Neuronal stem cell (in vitro differentiated cells): ENCODE measurements at places on chromosomes 5 and 9.

DNA sequence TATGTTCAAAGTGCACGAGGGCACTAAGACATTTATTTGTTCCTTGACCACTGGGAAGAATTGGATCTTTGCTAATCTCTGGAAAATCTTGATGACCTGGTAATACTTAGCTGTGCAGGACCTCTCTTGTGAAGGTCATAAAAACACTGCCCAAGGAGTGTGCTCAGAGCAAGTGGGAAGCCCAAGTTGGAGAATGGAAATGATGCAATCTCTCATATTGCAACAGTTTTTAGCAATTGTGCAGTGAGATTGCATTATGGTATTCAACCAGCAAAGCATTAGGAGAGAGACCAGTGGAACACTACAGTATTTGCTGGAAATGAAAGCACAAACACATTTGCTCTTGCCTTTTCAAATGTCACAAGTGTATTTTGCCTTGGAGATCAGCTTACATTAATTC lies 34.5 kb downstream of the TXNDC8 start:
- DNase-seq, result no peak

DNA sequence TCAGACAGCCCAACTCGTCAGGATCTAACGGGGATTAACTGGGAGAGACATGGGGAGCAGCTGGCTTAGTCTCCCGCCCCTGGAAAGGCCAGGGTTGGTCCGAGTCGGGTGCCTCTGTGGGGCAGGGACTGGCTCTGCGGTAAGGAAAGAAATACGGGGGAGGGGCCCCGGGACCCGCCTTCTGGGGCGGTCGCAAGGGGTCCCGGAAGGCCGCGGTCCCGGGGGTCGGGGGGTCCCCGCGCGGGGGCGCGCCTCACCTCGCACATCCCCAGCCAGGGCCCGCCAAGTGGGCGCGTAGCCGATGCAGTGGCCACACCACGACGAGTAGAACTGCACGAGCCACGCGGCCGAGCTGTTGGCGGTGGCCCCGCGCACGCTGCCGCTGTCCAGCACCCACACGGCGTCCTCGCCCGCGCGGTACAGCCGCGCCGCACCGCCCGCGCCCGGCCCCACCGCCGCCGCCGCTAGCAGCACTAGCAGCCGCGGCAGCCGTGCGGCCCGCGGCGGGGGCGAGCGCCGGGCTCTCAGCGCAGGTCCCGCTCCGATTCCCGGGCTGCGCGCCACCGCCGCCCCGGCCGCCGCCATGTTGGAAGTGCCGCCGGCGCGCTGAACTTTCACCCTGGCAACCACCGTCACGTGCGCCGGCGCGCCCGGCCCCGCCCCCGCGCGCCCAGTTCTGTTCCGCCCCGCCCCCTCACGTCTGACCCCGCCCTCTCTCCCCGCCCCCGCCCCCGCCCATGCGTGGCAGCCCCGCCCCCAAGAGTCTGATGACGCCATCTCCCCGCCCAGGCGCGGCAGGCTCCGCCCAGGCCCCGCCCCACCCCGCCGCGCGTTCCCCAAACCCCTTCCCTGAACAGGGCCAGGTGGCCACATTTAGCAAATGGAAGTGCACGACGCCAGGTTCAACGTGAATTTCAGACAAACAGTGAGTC lies at the start of gene QSOX2:
Gene QSOX2 (minus strand): TSS at position 594 of the 932 bp plus-strand sequence. CDS start 9 bp downstream, at position 585.
- peak; percentile 81 for DNase-seq

GRCh38 chr5:19229179-19229835 lies 758.7 kb downstream of the CDH18 start:
- no peak for DNase-seq

GRCh38 chr9:24381205-24381604 lies 164.5 kb downstream of the IZUMO3 start:
- DNase-seq, result no peak

GRCh38 chr5:156984064-156984463 lies 21.0 kb upstream of the TIMD4 start:
- DNase-seq, result no peak

DNA sequence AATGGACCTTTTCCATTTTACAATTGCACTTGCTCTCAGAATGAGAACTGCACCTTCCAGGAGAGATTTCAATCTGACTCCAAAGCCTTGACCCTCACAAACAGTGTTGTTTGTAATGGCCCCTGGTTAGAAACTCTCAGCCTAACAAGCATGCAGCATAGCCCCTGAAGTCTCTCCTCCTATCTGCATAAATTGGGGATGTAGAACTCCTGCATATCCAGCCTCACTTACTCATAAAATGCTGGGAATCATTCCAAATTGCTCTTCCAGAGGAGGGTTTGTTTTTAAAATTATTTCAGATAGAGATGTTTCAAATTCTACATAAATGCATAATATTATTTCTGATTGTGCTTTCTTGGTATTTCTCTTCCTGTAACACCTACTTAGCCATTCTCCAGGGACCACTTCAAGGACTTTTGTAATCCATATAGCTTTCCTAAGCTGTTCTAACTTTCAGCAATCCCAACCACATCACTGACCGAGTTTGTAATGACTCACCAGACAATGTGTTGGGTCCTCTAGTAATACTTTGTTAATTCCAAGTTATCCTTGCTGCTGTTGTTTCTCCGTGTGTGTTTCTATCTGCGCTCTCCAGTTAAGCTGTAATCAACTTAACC lies 143.8 kb upstream of the CCDC152 start:
- no peak for DNase-seq

GRCh38 chr9:91193658-91194391 lies 167.9 kb downstream of the AUH start:
- DNase-seq, result peak; percentile 71

DNA sequence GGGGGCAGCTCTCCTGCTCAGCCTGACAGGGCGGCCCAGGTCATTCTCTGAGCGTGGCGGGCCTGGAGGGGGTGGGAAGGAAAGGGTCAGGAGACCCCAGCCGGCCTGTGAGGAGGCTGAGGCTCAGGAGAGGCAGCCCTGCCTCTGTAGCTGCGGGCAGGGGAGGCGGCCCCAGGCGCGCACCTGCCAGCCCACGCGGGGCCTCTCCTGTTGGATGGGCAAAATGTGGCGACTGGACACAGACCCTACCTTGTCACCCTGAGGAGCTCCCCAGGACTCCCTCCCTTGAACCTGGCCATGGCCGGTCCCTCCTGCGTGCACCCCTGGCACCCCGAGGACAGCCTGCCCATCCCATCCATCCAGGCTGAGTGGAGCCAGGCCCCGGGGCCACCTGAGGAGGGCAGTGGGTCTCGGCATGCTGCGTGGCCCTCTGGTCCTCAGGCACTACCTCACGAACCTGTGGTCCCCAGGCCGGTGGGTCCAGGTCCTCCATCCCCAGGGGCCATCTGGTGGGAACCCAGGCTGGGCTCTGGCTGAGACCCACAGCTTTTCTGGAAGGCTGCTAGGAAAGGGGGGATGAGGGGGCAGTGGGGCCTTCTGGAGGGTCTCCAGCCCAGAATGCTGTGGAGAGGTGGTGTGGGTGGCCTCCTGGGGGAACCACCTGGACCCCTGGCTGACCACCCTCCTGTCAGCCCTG lies 15.1 kb upstream of the NRARP start:
- DNase-seq, result no peak

DNA sequence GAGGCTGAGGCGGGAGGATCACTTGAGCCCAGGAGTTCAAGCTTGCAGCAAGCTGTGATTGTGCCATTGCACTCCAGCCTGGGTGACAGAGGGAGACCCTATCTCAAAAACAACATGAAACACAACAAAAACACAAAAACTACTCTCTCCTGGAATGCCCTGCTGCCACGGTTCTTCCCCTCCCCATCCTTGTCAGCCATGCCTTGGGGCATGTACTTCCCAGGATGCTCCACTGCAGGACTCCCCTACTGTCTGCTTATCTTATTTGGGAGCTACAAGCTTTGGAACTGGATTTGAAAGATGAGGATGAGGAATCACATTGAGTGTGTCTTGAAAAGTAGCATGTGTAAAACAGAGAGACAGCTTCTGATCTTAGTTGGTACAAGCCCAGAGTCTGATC lies 40.1 kb upstream of the KIAA1958 start:
- DNase-seq, result no peak

DNA sequence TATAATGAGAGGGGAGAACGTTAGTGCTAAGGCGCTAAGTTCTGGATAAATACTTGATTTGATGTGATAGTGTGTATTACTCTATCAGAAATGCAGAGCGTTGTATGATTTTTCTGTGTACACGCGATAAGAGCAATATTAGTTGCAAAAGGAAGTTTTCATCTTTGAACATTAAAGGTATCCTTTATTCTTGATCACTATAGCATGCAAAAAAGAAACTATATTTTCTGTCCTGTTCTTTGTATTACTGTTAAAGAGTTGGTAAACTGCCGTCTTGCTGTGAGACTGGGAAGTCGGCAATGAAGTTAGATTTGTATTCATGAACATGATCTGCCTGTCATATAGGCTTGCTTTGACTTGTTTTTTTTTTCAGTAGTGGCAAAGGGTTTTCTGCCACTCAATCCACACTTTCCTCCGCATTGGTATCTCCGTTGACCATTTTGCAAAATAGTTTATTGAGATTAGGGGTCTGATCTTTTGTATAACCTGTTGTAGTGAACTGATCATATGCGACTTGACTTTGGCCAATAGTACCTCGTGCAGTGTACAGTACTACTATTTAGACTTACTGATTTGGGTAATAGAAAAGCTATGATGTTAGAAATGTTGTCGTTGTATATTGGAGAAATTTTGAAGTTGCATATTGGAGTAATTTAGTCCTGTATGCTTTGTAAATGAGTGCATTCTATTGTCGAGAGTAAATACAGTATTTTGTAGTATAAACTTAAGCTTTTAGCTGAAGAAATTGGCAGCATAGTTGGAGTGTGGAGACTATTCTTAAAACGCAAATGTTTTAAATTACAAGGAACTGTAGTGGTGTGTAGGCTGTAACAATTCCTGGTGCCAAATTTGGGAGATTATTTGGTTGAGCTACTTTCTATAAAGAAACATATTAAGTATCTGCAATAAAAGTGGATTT lies 1.7 kb downstream of the DENND4C start:
- DNase-seq, result no peak

- no peak for DNase-seq
Measured at GRCh38 chr5:17995997-17996396, 361.7 kb downstream of the TAF11L14 start.

GRCh38 chr5:38777111-38777510 lies 68.7 kb upstream of the OSMR start:
- DNase-seq, result no peak

- DNase-seq, result no peak
Measured at GRCh38 chr5:7039074-7039473, 325.8 kb downstream of the TENT4A start.

DNA sequence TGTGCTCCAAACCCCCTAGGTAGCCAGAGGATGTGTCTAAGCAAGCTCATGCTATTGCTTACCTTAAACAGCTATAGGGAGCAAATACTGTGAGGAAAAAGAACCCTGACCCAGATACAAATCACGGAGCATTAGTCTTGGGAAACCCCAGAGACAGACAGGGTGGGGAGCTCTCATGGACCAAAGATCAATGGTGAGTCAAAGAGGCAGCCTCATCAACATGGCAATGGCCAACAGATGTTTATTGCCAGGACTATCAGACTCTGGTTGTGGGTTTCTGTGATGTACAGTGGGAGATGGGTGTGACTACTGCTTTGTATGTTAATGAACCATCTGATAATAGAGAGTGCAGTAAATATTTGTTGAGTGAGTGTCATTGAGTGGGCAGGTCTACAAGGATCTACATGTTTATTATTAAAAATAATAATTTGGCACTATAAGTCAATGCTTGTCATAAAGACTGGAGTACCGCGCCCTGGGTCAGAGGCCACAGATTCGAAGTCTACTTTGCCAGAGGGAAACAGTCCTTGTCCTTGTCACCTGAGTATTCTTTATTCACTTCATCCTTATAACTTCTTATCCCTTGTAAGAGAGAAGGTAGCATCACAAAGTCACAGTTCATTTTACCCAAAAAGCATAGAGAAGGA lies 56.5 kb upstream of the RAI14 start:
- DNase-seq, result no peak

GRCh38 chr5:157819502-157820115 lies 39.3 kb downstream of the CLINT1 start:
- peak; percentile 21 for DNase-seq

DNA sequence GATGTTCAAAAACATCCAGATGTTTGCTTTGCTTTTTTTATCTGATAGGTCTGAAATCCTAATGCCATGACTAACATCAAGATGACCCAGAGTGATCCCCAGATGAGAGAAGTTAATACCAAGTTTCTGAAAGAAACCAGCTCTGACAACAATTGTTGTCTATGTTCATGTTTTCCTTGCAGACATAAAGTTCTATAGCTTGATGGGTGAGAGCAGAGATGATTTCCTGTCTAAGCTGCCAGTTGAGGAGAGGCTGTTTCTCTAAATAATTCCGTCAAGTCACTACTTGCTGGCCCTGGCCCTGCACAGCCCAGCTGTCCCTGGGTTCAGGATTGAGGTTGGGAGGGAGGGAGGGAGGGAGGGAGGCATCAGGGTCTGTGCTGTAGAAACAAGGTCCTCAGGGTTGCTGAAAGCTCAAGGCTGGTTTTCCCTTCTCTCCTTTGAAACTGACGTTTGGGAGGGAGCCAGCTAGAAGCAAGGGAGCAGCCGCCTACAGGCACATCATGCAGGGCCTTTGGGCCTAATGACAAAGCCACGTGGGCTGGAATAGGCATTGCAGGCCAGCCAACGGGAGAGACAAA lies 3.9 kb downstream of the SPARC start:
- no peak for DNase-seq

DNA sequence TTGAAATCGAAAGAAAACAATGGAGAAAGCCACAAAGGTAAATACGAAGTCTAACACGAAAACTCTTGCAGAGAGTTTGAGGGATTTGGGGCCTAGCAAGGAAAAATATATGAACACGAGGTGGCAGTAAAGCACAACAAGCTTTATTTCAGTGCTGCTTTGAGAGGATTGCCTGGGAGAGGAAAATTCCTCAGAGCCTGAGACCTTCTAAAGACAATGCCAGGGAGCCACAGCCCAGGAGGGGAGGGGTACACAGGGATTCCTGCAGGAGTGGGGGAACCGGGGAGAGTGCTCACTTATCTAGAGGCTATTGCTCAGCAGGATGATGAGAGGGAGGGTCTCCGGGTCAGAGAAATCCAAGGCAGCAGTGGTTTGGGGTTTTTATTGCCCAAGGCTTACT lies 134.9 kb upstream of the ADCY2 start:
- peak; percentile 78 for DNase-seq

DNA sequence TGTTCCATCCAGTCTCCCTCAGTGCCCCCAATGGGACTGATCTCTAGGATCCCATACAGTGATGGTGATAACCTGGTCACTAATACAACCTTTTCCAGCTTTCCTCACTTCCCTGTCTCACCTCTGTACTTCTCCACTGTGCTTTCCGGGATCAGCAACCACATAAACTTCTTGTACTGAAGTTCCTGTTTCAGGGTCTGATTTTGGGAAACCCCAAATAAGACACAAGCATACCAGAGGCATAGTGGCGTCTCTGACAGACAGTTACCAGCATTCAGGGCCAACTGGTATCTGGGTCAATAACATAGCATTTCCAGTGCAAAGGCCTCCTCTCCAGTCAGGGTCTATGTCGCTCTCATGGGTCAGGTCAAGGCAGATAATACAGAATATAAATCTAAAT lies 64.3 kb downstream of the GLDC start:
- DNase-seq, result no peak

DNA sequence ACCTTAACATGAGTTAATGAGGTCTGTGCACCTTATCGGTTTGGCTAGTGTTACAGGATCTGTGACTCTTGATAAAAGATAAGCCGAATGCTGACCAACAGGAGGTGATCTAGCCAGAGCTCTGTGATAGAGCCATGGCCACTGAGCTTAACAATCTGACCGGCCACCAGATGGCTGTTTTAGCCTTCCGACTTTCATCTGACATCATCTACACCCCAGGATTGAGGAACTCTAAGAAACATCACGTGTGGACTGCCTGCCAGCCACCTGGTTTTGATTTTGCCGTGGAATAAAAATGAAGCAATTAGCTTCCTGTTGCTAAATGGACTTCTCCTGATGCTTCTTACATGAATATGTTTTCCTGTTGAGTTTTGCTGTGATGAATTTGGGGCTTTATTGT lies 281.3 kb downstream of the CEMIP2 start:
- DNase-seq, result no peak
